Renal cortical epithelial cell (primary cell): ENCODE measurements at places on chromosomes 4 and X. TPM values are rescaled to one million over a fixed set of nuclear protein-coding genes. Genes with fewer than 3 reads are reported as not detected.

DNA sequence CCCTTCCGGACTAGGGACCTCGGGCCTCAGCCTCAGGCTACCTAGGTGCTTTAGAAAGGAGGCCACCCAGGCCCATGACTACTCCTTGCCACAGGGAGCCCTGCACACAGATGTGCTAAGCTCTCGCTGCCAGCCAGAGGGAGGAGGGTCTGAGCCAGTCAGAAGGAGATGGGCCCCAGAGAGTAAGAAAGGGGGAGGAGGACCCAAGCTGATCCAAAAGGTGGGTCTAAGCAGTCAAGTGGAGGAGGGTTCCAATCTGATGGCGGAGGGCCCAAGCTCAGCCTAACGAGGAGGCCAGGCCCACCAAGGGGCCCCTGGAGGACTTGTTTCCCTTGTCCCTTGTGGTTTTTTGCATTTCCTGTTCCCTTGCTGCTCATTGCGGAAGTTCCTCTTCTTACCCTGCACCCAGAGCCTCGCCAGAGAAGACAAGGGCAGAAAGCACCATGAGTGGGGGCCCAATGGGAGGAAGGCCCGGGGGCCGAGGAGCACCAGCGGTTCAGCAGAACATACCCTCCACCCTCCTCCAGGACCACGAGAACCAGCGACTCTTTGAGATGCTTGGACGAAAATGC is at the start of gene WAS:
WAS (plus strand) TSS at position 389 of the 572 bp plus-strand sequence; CDS start at position 444, 55 bp downstream.
- DNase-seq: no peak

MAP7D2 gene
- 1.0 and 32.8 TPM in 2 replicates for total RNA-seq

DNA sequence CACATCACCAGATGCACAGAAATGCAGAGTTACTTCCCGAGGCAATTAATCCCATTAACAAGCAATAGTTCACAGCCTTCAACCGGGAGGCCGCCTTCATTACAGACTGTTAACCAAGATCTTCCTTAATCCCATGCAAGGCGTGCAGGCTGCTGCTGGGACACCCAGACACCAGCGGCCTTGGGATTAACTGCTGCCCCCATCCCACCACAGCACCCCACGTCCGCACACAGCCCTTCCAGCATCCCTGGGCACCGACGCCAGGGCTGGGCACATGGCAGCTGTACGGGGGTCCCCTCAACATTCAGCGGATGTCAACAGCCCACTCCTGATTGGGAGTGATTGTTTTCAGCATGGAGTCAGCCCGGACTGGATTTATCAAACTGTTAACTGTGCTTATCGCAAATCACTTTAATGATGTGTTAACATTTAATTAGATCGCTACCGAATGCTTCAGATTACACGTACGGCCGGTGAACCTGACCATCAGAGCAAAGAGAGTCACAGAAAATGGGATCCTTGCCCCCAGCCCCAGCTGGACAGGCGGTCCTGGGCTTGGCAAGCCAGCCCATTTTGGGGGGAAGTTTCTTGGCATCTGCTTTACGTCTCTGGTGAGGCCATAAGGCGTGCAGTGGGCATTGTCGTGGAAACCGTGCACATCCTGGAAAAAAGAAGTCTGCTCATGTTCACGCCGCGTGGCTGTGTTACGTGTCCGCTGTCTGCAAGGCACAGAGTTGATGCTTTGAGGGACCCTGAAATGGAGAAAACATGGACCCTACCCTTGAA is 126.4 kb downstream of the HMX1 start:
- no peak for DNase-seq

DNA sequence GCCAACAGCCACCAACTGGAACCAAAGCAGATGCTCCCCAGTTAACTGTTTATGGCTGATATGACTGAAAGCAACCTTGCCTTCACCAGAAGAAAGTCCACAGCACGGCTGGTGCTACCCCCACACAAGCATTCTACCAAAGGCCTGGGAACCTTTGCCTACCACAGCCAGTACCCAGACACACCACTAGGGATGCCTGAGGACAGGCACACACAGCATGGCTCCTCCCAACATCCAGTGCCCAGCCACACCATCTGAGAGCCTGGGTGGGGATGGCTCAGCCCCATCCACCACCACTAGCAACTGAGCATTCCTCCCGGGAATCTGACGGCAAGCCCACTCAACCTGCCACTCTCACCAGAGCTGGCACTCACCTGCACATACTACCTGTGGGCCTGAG is 178.6 kb downstream of the SLC7A11 start:
- no peak for DNase-seq

TMEM144 gene
- 8.5 and 12.9 TPM in 2 replicates for total RNA-seq

GATA1 gene
- total RNA-seq: not detected in 2 replicates

DNA sequence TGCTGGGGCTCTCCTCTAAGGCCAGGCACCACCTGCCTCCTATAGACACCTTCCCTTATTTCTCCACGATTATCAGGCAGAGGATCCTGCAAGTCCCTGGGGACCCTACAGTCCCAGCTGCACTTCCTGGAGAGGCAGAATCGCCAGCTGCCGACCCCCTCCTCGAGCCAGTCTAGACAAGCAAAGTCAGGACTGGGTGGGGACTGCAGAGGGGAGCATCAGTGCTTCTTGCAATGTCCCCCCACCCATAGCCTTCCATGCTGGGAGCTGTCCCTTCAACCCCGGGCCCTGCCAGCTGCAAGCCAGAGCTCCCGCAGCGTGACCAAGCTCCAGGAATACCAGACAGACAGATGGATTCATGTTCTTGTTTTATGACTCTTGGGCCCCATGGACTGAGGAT is 1.4 kb upstream of the CRMP1 start:
- DNase-seq: no peak

FGFBP2 gene
- not detected in 2 replicates for total RNA-seq

PNMA3 gene
- 0.35 TPM in 1 of 2 replicates, not detected in the other for total RNA-seq

RADX gene
- total RNA-seq: 1.0 and 5.0 TPM in 2 replicates

DNA sequence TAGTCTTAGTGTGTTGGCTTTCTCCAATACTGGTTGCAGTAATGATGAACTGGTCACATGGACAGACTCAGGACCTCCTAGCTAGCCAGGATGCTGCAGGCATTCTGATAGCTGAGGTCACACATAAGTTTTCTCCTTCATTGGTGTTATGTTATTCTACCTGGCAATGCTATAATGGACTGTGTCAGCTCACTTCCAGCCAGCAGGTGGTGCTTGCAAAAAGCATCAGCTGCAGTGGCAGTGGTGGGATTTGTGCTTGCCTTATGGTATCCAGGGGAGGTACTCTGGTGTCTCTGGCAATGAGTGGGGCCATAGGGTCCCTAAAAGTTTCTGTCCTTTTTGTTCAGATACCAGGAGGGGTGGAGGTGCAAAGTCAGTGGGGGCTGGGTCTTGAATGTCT is 33.6 kb downstream of the ZNF330 start:
- no peak for DNase-seq

LIN54 gene
- 10.3 and 11.5 TPM in 2 replicates for total RNA-seq

DNA sequence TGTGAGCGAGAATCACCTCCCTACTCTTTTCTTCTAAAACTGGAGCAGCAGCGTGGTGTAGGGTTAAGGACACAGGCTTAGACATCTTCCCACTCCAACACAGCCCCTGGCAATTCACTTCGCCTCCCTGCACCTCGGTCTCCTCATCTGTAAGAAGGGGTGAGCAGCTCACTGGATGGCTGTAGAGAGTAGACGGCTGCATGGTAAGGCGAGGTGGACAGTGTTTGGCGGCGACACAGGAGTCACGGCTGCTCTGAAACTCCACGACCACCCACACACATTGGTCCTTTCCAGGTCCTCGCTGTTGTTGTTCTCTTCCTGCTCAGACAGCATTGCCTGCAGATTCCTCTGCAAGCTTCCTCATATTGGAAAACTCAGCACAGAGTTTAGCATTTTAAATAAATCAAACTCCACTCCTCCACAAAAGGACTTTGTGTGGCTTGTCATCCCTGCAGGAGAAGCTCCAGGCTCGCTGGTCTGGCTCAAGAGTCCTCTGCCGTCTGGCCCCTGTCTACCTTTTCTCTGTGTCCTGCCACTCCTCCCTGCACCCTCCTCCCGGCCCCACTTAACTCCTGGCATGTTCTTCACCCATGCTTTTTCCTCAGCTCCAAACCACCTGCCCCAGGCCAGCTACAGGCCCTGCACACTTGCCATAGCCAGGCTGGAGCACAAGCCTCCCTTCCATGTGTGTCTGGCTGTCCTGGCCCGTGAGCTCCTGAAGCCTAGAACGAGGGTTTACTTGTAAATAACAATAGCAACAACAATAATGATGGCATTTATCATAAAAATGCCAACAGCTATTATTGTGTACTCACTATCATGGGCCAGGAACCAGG is 41.3 kb upstream of the CRMP1 start:
- DNase-seq: no peak

DNA sequence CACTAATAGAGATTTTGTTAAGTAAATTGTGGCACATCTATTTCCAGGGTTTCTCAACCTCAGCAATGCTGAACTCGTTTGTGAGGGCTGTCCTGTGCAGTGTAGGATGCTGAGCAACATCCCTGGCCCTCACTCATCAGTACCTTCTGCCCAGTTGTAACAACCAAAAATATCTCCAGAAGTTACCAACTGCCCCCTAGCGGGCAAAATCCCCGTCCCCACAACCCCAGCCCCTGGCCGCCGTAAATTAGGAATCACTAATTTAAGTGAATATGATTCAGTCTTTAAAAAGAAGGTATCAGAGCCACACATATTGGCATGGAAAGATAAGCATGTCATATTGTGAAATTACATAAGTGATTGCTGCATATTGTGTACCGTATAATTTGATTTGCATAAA is 123.4 kb downstream of the ASB9 start:
- no peak for DNase-seq

DNA sequence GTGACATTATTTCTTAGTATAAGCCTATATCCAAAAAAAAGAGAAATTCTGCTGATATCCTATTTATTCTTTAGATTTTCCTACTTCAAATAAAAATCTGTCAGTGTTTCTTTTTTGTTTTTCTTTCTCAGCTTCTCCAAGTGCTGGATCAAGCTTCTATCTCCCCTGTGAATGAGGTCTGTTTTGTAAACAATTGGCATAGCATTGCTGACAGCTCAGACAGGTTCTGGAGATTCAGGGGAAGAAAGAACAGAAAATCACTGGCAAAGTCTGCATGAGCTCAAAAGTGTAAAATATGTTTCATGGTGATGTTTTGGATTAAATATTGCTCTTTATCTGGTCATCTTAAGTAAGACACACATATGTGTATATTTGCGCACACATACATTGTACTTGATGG is 492.0 kb upstream of the IGFBP7 start:
- DNase-seq: no peak

PHEX gene
- total RNA-seq: 0.35 and 1.0 TPM in 2 replicates

GRCh38 chr4:145840801-145841200 is 97.8 kb downstream of the ZNF827 start:
- DNase-seq: no peak

DNA sequence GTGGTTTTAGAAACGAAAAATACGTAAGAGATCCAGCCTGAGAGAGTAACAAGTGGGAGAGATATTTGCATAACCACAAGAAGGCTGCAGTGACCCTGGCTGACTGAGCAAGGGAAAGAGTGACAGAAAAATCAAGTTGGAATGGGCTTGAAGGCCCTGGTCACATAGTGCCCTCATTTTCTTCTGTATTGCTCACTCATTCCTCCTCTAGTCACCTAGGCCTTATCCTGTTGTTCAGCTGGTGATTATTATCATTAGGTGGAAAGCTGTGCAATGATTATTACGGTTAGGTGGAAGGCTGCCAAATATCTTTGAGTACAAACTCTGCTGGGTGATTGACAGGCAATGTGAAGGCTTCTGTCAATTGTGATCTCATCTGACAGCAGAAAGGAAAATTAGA is 2384.1 kb downstream of the PCDH7 start:
- peak; percentile 3 for DNase-seq

DNA sequence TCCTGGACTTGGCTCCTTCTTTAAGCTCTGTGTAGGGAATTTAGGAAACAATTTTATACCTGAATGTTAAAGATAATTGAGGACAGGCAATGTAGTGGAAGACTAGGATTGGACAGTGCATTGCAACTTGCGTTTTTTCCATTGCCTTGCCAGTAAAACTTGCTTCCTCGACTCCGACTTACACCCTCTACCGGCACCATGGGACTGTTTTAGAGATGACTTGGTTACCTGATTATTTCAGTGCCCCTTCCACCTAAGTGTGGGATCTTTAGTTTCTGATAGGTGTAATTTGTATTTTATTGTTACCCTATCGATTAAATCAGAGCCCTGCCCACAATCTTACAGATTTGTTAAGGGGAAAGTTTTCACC is 1.2 kb downstream of the PRPS1 start:
- DNase-seq: peak; percentile 26
